ENCODE measurements at places on chromosomes 4 and X. TPM values are rescaled to one million over a fixed set of nuclear protein-coding genes. Genes with fewer than 3 reads are reported as not detected.
A peak's percentile ranks its signal among the peaks of the same experiment; 100 is the strongest.

The LIMCH1 gene
- not detected for total RNA-seq

The PHOX2B gene
- total RNA-seq = not detected

The POU3F4 gene
- not detected for total RNA-seq

The APLN gene
- 0.28 TPM for total RNA-seq

The SPOCK3 gene
- total RNA-seq = not detected

The PRR32 gene
- total RNA-seq = not detected

The CLOCK gene
- 9.9 TPM for total RNA-seq

The ATP2B3 gene
- not detected for total RNA-seq

The ARX gene
- total RNA-seq = not detected

The ADAMTS3 gene
- not detected for total RNA-seq

The CPZ gene
- total RNA-seq = not detected

The TRMT44 gene
- 24.0 TPM for total RNA-seq

The CLDN22 gene
- not detected for total RNA-seq

The GAGE12E gene
- not detected for total RNA-seq

DNA sequence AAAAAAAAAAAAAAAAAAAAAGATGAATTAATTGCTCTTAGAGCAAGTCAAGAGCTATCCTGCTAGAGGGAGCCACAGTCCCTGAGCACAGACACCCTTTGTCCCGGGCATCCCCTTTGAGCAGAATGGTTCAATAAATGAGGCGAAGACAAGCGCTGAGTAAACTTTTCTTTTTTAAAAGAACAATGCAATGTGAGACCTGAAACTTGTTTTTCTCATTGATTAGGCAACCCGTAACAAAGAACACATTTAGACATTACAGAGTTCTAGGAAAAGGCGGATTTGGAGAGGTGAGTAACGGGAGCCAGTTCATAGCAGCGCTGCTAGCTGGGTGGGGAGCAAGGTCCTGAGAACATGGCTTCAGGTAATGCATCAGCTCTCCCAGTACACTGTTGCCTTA is 46.1 kb downstream of the GRK4 start:
- peak; percentile 58 for ATAC-seq

- ATAC-seq = no peak
Measured at GRCh38 chr4:69896530-69897116, 34.2 kb upstream of the CSN1S1 start.

DNA sequence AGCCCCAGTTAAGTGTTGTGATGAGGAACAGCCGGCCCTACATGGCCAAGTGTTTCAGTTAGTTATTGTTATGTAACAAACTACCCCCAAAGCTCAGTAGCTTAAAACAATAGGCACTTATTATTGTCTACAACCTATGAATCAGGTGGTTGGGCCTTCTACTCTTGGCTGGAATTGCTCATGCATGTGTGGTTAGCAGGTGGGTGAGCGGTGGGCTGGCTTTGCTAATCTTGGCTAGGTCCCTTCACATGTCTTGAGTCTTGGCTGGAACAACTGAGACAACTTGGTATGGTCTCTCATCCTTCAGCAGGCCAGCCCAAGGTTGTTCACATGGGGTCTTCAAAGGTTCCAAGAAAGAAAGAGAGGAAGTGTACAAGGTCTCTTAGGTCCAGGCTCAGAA is 54.5 kb upstream of the CHRNA9 start:
- peak; percentile 47 for ATAC-seq

- no peak for ATAC-seq
Measured at GRCh38 chr4:13963601-13964000, 336.1 kb upstream of the BOD1L1 start.

DNA sequence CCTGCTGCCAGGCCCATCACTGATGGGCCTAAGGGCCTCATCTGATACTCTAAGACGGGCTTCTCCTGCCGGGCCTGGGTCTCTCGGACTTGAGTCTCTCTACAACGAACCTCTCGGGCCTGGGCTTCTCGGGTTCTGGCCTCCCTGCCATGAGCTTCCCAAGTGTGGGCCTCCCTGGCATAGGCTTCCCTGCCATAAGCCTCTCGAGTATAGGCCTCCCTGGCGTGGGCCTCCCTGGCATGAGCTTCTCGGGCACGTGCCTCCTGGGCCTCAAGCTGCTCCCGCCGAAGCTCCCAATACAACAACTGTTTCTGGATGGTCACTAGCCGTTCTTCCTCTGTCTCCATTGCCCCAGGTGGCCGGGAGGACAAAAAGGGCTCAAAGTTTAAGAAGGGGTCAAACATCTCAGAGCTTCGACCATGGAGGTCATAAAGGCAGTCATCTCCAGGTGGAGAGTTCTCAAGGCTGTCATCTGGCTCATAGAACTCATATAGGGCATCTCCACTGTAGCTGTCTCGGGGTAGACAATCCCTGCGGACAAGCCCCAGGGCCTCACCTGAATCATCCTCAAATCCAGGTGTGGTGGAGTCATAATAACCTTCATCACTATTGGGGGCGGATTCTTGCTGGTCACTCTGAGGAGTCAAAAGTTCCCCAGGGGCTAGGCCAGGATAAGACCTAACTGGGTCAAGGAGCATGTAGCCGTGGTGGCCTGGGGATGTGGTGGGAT is 14.1 kb downstream of the AMER1 start:
- no peak for ATAC-seq

- ATAC-seq = no peak
Measured at GRCh38 chr4:183399616-183400015, 44.8 kb upstream of the CDKN2AIP start.

DNA sequence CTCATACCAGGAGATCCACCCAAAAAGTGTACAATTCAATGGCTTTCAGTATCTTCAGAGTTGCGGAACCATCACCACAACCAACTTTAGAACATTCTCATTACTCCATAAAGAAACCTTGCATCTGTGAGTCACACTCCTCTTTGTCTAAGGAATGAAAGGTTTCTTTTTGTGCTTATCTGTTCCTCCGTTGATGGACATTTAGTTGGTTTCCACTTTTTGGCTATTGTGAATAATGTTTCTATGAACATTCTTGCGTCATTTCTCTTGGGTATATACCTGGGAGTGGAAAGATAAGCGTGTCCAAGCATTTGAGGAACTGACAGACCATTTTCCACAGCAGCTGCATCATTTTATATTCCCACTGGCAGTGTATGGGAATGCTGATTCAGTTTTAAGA is 10.6 kb downstream of the FAM184B start:
- ATAC-seq = no peak

DNA sequence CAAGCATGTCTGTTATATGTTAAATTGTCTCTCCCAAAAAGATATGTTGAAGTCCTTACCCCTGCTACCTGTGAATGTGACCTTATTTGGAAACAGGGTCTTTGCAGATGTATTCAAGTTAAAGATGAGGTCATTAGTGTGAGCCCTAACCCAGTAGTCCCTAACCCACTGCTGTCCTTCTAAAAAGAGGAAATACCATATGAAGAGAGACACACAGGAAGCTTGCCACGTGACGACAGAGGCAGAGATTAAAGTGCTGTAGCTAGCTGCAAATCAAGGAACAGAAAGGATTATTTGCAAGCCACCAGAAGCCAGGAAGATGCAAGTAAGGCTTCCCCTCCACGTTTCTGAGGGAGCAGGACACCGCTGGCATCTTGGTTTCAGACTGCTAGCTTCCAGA is 150.1 kb downstream of the HNRNPD start:
- ATAC-seq = no peak

GRCh38 chr4:25870081-25870480 is 7.3 kb upstream of the SEL1L3 start:
- peak; percentile 31 for ATAC-seq

DNA sequence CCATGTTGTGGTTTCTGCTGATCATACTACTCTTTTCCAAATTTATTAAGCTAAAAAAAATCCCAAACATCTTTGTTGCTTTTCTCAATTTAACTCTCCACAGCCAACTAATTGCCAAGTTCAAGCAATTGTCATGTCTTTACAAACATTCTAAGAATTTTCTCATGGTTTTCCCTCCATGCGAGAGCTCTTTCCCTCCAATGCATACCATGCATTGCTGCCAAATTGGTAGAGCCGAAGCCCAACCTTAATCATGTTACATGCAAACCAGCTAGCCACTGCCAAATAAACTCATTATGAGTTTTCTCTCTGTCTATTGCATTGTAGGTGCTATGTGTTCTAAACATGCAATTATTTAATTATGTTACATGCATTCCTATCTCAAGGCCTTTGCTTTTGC is 123.9 kb downstream of the GC start:
- ATAC-seq = no peak

GRCh38 chr4:159435561-159436023 is 332.7 kb downstream of the RAPGEF2 start:
- ATAC-seq = no peak

GRCh38 chr4:134089885-134090284 is 111.7 kb downstream of the PABPC4L start:
- no peak for ATAC-seq

GRCh38 chrX:153765138-153766079 is 1.4 kb downstream of the PLXNB3 start:
- no peak for ATAC-seq

- no peak for ATAC-seq
Measured at GRCh38 chr4:159237975-159238374, 135.1 kb downstream of the RAPGEF2 start.

DNA sequence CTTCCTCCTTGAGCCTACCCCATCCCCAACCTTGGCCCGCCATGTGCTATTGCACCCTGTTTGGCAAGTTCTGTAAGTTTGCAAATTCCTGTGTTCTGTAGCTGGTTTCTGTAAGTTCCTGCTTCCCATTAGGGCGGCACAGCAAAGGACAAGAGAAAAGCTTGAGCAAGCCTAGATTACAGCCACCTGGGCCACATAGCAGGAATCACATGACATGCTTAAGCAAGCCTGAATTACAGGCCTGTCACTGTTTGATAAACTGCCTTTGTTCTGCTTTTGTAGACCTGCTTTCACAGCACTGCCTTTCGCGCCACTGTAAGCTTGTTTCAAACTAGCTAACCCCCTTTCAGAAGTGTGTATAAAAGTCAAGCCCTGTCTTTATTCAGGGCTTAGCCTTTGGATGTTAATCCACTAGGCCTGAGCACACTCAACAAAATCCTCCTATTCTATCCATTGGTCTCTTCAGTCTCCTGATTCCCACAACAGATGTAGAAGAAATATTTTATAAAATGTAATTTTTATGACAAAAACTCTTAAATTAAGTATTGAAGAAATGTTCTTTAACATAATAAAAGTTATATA is 906.8 kb upstream of the NDST4 start:
- ATAC-seq = no peak

DNA sequence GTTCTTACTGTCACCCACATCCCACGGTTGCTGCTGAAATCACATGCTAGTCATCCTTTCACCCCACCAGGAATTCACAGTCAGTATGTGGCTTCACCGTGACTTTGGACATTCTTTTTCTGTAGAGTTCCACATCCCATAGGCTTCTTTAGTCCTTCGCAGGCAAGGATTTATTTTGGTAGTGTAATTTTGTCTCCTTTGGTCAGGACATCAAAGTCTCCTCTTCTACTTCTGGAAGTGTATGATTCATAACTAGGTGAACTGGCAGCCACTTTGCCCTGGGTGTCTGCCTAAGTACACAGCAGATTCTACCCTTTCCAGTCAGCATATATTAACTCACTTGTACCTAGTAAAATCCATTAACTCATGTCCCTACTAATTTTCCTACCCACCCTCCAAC is 38.3 kb upstream of the MMAA start:
- no peak for ATAC-seq

DNA sequence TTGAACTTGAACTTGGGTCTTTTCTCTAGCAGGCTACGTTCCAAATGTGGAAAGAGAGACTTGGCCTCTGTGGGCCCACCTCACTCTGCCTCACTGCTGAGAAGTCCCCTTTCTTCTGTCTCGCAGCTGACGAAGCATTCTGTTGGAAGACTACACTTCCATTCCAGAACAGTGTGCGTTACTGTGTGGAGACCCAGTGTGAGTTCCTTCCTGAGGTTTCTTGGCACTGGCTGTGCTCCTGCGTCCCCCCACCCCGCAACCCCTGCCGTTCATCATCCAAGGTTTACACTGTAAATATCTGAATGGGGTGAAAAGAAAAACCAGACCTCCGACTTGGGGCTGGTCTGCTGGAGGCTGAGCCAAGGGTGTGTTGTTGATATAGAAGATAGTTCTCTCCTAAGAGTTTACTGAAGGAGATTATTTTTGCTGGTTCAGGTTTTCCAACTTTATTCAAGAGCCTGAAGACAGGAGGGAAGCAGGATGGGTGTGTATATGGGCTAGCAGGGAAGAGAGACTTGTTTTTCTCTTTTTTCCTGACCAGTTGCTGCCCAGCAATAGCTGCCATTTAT is 34.7 kb downstream of the NHSL2 start:
- no peak for ATAC-seq

GRCh38 chrX:70552130-70552704 is 107.6 kb downstream of the DLG3 start:
- ATAC-seq = no peak

- ATAC-seq = no peak
Measured at GRCh38 chrX:100208076-100208475, 202.0 kb downstream of the PCDH19 start.

DNA sequence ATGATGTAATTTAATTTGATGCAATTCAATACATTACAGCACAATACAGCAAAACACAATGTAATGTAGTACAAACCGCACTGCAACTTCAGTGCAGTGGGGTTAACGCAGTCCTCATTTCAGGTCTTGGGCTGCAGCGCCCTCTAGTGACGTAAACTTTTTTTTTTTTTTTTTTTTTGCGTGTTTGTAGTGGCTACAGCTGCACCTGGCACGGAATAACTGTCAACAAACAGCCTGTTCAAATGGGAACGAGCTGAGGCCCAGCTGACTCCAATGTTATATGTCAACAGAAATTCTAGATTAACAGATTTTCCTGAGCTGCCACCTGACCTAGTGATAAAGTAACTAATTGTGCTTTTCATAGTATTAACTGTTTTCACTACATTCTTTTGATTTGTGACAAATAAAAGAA is 33.5 kb upstream of the RASSF6 start:
- ATAC-seq = no peak

GRCh38 chr4:52915730-52916300 is 53.7 kb downstream of the RASL11B start:
- ATAC-seq = no peak

GRCh38 chr4:48021100-48021499 is 4.5 kb downstream of the NIPAL1 start:
- peak; percentile 67 for ATAC-seq

DNA sequence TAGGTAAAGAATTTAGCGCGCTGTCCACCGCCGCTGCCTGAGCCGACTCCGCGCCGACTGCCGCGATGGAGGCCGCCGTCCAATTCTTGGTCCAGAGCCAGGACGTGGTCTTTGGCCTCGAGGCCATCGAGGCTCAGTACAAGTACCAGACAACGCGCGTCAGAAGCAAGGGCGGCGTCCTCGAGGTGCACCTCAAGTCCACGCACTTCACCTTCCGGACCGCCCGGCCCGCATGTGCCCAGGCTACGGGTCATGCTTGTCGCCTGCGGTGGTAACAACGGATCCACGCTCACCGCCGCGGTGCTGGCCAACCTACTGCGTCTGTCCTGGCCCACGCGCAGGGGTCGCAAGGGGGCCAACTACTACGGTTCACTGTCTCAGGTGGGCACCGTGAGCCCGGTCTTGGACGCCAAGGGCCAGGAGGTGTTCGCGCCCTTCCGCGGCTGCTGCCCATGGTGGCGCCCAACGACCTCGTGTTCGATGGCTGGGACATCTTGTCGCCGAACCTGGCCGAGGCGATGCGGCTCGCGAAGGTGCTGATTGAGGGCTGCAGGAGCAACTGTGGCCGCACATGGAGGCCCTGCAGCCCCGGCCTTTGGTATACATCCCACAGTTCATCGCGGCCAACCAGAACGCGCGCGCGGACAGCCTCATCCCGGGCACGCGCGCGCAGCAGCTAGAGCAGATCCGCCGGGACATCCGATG is 128.0 kb downstream of the ANAPC4 start:
- ATAC-seq = no peak

- peak; percentile 13 for ATAC-seq
Measured at GRCh38 chr4:55396308-55397125, 760 bp downstream of the TMEM165 start.

All from activated T-helper 17 cell treated with anti-CD3 and anti-CD28 coated beads, Interleukin-2, amount 50 U/mL, for 72 hours (primary cell).